ENCODE measurements at places on chromosomes 1 and 21. TPM values are rescaled to one million over a fixed set of nuclear protein-coding genes. Genes with fewer than 3 reads are reported as not detected.

The MYOM3 gene
- total RNA-seq, result not detected

The CFHR3 gene
- total RNA-seq, result not detected

DNA sequence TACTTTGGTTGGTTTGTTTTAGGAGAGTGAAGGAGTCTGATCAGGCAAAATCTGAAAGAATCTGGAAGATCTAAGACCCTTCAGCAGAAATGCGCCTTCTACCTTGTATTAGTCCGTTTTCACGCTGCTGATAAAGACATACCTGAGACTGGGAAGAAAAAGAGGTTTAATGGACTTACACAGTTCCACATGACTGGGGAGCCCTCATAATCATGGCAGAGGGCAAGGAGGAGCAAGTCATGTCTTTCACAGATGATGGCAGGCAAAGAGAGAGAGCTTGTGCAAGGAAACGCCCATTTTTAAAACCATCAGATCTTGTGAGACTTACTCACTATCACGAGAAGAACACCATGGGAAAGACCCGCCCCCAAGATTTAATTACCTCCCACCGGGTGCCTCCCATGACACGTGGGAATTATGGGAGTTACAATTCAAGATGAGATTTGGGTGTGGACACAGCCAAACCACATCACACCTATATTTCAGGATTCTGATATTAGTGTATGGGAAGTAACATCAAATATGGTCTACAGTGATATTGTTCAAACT is 99.3 kb downstream of the GLUL start:
- no peaks in the 10 kb centered on the region for H3K36me3 ChIP-seq
- no peaks in the 10 kb centered on the region for H3K27me3 ChIP-seq
- peaks cover 9% of the 10 kb centered on the region for H3K4me1 ChIP-seq
- DNase-seq, result no peak
- no peak overlapping the region for H3K4me3 ChIP-seq
- no peak overlapping the region for H3K27ac ChIP-seq

GRCh38 chr1:32966900-32967299 is 2.3 kb upstream of the RNF19B start:
- peaks cover 23% of the 10 kb centered on the region for H3K27me3 ChIP-seq
- no peak overlapping the region for H3K4me3 ChIP-seq
- peaks cover 24% of the 10 kb centered on the region for H3K4me1 ChIP-seq
- no peak for DNase-seq
- H3K36me3 ChIP-seq, result peaks cover 7% of the 10 kb centered on the region

GRCh38 chr1:223504741-223505140 is 111.5 kb downstream of the CCDC185 start:
- no peak for DNase-seq
- no peaks in the 10 kb centered on the region for H3K27me3 ChIP-seq
- H3K27ac ChIP-seq, result no peak overlapping the region
- H3K4me1 ChIP-seq, result no peaks in the 10 kb centered on the region

DNA sequence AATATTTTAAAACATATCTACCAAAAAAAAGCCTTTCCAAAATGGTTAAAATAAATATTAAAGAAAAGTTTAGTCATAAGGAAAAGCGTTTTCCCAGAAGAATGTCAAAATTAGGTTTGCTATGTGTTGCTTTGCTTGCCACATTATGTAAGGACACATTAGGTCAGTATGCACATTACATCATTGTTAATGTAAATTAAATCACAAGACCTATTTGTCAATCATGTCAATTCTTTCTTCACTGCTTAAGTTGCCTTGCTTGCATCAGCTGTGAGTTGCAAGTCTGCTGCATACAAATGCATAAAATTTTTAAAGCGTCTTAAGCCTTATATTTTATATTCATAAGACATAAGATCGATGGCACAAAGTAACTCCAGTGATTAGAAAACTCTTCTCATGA is 448.9 kb downstream of the PCP4 start:
- no peaks in the 10 kb centered on the region for H3K27me3 ChIP-seq
- H3K4me1 ChIP-seq, result no peaks in the 10 kb centered on the region
- H3K27ac ChIP-seq, result no peak overlapping the region
- H3K36me3 ChIP-seq, result no peaks in the 10 kb centered on the region
- no peak overlapping the region for H3K4me3 ChIP-seq

GRCh38 chr1:179867493-179868330 is 9.9 kb downstream of the TOR1AIP2 start:
- no peak overlapping the region for H3K4me3 ChIP-seq
- H3K27ac ChIP-seq, result peak overlapping the region; percentile 16
- H3K36me3 ChIP-seq, result peaks cover 39% of the 10 kb centered on the region
- DNase-seq, result peak; percentile 65

- H3K36me3 ChIP-seq, result peaks cover 33% of the 10 kb centered on the region
- DNase-seq, result no peak
- no peak overlapping the region for H3K4me3 ChIP-seq
- H3K4me1 ChIP-seq, result peaks cover 60% of the 10 kb centered on the region
- H3K27me3 ChIP-seq, result no peaks in the 10 kb centered on the region
Measured at GRCh38 chr1:2239384-2239985, 11.4 kb downstream of the SKI start.

GRCh38 chr1:192698731-192699130 is 62.8 kb downstream of the RGS13 start:
- no peaks in the 10 kb centered on the region for H3K36me3 ChIP-seq
- DNase-seq, result no peak
- no peaks in the 10 kb centered on the region for H3K4me1 ChIP-seq
- H3K27ac ChIP-seq, result no peak overlapping the region

DNA sequence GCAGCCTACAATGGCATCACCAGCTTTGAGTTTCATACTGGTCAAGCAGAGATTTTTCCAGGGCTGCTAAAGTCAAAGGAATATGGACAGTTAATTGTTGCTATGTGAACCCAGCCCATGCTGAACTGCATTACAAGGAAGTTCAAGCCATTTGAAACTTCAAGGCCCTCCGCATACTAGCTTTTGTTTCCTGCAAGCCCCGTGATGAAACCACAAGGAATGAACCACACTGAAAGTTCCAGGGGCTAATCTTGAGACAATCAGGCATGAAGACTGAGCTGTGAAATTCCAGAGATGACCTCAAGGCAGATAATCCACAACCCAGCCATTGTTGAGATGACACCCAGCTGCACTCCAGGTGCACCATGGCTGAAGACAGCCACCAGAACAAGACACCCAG is 180.8 kb downstream of the C1orf21 start:
- DNase-seq, result no peak
- H3K27ac ChIP-seq, result no peak overlapping the region
- no peak overlapping the region for H3K4me3 ChIP-seq
- no peaks in the 10 kb centered on the region for H3K4me1 ChIP-seq
- no peaks in the 10 kb centered on the region for H3K36me3 ChIP-seq
- peaks cover 2% of the 10 kb centered on the region for H3K27me3 ChIP-seq
